NCI-H187 treated with DMSO at 0.1 percent for 48 hours (cell line): ENCODE measurements at places on chromosomes 4 and X.

DNA sequence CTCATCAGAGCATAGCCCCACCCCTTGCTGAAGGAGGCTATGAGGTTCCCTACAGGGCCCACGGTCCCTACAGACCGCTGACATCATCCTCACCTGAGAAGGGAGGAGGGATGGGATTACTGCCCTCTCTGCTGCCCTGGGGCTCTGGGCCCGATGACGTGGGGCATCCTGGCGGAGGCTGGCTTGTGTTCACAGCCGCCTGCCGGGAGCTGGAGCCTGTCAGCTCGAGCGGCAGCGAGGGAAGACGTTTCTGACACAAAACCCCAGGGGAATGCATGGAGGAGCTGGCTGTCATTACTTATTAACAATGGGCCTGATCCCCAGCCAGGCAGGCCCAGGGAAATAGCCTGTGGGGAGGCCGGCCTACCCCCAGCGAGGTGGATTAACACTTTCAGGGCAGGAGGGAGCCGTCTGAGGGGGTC, 106.6 kb upstream of the ATP6AP2 start:
- no peak for DNase-seq

DNA sequence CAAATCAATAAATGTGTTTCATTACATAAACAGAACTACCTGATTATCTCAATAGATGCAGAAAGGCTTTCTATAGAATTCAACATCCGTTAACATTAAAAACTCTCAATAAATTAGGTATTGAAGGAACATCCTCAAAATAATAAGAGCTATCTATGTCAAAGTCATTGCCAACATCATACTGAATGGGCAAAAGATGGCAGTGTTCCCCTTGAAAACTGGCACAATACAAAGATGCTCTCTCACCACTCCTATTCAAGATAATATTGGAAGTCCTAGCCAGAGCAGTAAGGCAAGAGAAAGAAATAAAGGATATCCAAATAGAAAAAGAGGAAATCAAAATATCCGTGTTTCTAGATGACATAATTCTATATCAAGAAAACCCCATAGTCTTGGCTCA, 466.4 kb downstream of the MAGEE1 start:
- no peak for DNase-seq

DNA sequence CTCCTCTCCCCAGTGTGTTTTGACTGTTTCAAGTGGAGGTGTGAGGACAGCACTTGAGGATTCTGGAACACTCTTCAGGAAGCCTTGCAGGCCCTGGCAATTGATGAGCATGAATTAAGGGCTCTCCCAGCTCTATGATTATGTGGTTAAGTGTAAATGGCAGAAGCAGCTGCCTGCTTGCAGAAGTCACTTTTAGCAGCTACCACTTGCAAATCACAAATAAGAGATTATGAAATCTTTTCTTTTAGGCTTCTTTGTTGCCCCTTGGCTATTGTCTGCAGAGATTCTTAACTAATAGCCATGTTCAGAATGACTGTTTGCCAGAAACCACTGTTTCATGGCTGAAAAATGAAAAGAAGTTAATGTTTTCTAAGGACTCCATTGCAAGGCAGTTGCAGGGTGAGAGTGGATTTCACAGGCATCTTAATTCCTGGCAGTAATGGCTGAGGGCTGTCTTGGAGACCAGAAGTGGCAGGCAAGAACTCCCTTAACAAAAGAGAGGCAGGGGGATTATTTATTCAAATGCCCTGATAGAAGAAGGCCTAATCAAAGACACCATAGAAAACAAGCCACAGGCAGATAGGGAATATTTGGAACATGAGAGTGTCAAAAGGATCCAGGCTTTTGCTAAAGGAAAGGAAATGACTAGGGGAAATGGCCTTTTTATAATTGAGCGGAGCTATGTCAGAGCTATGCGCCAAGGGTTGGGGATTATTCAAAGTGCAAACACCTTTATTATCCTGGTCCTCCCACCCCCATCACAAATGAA, 8.3 kb upstream of the HOPX start:
- DNase-seq = no peak

- no peak for DNase-seq
Observed at GRCh38 chr4:158826882-158827281, 58.1 kb downstream of the FNIP2 start.

DNA sequence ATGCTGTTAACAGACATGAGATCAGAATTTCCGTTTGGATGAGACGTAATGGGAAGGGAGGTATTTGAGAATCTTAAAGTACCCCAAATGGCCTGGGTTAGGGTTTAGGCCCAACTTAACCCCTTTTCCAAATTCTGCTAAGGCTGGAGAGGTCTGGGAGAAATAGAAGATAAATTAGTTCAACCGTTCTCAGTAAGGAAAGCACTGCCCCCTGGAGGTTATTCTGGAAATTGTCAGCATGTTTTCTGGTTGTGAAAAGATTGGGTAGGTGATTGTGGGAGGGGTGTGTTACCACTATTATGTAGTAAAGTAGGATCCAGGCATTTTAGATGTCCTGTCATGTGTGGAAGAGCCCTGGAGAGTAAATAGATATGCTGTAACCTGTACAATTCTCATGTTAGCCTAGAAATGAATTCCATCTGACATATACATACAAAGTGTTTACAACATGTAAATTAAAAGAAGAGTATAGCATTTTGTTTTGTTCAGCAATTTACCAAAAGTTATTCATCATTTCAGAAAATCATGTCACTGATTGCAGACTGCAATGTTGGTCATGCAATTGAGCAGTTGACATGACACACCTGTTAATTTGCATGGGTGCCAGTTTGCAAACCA, 26.8 kb upstream of the GRXCR1 start:
- DNase-seq = peak; percentile 49

DNA sequence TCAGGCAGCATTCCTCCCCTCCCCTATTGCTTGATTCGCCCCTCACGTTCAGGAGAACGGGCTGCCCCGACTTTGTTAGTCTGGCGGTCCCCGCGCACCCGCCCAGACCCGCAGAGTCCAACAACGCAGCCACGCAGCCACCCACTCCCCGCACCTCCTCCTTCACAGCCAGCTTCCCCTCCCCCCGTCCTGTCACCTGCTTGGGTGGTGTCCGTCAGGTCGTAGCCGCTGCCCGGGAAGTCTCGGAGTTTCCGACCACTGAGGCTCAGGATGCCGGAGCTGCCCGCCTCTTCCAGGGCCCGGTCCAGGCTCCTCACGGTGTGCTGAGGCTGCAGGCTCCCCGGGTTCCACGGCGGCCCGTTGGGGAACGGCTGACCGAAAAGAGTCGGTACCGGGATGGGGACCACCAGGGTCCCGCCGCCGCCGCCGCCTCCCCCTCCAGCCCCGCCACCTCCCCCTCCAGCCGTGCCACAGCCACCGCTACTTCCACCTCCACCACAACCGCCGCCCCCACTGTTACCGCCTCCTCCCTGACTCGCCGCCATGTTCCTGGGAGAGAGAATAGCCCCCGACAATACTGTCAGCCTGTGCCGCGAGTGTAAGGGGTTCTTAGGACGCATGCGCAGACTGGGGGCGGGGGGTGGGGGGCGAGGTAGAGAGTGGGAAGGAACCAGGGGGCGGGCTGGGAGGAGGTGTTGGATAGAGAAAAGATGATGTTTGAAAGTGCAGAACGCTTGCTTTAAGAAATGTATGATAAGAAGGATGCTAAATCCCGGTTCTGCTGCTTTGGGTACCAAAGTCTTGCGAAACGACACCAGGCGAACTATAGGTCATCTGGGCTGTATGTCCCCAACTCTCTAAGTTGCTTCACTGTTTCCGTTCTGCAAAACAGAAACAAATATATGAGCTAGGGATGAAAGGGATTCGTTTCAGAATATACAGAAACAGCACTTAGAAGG, at the start of gene LRCH2:
Gene LRCH2, minus strand, starts transcription at position 600 of the 959 bp plus-strand sequence. Its CDS starts 55 bp downstream, at position 545.
- no peak for DNase-seq

GRCh38 chrX:30183554-30183953, 31.8 kb upstream of the MAGEB2 start:
- no peak for DNase-seq

- no peak for DNase-seq
Observed at GRCh38 chr4:32022071-32022470, 1301.9 kb downstream of the PCDH7 start.

DNA sequence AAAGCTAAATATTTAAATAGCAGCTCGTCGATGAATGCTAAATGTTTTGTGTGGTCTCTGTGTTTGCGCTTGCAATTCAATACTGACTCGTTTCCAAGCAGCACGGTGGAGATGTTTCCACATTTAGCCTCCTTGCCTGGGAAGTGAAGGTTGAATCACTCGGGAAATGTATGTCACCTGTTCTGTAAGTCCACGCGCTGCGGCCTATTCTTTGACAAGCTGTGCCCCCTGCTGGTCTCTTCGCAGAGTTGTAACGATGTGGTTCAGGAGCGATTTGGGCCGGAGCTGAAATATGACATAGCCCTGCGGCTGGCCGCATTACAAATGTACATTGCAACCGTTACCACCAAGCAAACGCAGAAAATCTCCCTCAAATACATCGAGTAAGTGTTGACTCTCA, 89.6 kb upstream of the PRPS2 start:
- DNase-seq = no peak

DNA sequence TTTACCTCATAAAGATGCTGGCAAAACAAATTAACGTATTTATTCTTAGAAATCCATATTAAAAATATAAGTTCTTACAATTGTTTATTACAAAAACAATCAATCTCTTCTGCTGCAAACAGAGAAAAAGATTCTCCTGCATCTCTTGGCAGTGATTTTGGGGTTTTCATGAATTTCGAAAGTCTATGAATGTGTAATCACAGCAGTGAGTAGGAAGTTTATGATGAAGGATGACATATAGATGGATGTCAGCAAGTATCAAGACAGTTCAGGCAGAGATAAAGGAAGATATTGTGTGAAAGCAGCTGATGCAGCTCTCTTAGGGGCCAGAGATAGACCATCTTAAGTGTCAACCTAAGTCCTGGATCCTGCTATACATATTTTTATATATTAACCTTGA, 196.9 kb upstream of the BANK1 start:
- DNase-seq = no peak

DNA sequence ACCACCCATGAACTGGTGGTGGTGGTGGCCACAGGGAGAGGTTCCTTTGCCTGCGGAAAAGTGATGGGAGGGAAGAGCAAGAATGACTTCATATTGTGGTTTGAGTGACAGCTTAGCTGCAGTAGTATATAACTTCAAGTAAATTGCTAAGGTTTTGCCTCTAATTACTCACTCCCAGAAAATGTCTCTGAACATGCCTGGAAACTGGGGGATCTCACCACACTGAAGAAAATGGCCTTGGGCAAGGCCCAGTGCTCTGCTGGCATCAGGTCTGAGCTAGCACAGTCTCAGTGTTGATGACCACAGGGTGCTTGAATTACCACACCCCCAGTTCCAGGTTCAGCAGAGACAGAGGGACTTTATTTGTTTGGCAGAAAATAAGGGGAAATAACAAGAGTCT, 2085.4 kb downstream of the ARAP2 start:
- no peak for DNase-seq

GRCh38 chr4:183499389-183499788, 5.5 kb upstream of the ING2 start:
- DNase-seq = no peak

- DNase-seq = no peak
Observed at GRCh38 chr4:151641167-151641566, 119.6 kb downstream of the GATB start.
